ENCODE measurements at places on chromosomes 7 and 10.

DNA sequence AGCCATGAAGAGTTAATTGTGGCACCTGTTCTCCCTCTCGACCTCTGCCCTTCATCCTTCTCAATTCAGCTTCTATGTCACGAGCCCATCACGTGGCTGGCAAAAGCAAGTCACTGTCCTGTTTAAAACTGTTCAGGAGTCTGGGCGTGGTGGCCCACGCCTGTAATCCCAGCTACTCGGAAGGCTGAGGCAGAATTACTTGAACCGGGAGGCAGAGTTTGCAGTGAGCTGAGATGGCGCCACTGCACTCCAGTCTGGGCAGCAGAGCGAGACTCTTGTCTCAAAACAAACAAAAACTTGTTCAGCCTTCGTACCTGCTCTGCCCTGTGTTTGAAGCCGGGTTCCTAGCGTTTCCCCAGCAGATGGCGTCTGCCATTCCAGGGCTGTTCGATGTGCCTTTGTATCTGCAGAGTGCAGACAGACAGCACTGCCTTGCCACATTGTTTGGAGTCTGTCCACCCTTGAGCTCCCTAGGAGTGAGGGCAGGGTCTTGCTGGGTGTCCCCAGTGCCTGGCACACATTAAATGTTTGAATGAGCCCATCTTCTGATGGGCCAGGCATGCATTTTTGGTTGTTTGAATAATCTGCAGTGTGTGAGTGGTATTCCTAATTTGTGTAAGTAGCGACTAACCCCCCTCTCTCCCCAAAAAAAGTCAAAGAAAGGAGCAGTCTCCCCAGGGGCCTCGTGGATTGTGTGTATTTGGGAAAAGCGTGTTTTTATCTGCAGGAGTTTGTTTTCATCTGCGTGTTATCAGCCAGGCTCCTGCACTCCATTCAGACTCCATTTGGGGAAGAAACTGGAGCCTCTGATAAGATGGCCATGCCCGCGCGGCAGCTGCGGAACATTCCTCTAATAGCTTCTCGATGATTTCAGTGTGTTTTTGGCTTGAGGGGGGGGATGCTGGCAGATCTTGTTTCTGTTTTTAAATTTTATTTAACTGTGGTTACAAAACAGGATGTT, 61.2 kb downstream of the DNAJB6 start:
- DNase-seq: peak; percentile 34

- no peak for DNase-seq
These were observed 56.7 kb downstream of the ZMYND11 start for GRCh38 chr10:191703-192518.

DNA sequence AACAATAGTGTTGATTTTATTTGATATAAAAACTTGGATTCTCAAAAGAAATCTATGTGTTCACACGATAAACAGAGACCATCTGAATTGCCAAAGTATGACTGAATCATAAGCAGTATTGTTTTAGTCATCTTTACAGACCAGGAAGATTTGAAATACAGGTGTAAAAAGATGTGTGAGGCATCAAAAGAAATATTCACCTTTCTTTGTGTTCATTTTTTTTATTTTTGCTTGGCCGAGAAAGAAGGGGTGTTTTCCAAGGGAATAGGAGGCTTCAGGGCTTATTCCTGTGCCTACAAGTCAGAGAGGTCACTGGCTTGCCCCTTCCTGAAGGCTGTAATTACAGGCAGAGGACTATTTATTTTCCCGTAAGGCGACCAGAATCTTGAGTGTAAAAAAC, 37.3 kb downstream of the MET start:
- DNase-seq: no peak

DNA sequence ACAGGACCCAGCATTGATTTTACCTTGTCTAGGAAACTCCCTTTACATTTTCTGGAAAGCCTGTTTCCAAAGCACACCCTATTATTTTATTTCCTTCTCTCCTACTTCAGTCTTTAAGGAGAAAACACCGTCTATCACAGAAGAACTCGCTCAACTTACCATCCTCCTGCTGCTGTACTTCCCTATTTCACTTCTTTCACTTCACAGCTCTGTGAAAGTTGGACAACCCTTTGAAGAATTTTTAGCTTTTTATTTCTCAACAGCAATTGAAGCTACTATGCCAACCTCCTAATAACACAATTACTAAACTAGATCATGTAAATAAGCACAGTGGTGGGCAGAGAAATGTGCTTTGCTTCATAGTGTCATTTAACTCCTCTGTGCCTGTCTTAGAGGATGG, 166.5 kb downstream of the TFEC start:
- peak; percentile 25 for DNase-seq

GRCh38 chr7:146575903-146576302, 459.3 kb downstream of the CNTNAP2 start:
- no peak for DNase-seq

- DNase-seq: no peak
These were observed 66.5 kb upstream of the EN2 start for GRCh38 chr7:155391414-155391813.

GRCh38 chr10:101561068-101561915, 26.8 kb downstream of the POLL start:
- no peak for DNase-seq

DNA sequence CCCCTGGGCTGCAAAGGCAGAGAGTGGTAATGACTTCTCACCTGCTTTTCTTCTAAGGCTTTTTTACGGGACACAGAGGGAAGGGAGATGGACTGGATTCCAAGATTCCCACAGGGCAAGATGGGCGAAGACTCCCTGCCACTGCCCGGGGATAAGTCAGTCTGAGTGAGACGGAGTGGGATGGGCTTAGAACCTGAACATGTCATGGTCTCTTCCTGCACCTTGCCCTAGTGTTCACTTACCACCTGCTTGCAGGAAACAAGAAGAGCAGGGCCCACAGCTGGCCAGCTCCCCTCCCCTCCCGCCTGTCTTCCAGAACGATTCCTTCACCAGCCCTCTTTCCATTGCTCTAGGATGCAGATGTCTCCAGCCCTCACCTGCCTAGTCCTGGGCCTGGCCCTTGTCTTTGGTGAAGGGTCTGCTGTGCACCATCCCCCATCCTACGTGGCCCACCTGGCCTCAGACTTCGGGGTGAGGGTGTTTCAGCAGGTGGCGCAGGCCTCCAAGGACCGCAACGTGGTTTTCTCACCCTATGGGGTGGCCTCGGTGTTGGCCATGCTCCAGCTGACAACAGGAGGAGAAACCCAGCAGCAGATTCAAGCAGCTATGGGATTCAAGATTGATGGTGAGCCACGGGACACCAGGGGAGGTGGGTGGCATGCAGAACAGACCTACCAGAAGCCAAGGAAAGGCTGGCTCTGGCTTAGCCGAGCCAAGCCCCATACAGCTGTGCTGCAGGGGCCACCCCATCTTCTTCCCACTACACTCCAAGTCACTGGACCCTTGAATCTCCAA, 1.3 kb downstream of the SERPINE1 start:
- no peak for DNase-seq

DNA sequence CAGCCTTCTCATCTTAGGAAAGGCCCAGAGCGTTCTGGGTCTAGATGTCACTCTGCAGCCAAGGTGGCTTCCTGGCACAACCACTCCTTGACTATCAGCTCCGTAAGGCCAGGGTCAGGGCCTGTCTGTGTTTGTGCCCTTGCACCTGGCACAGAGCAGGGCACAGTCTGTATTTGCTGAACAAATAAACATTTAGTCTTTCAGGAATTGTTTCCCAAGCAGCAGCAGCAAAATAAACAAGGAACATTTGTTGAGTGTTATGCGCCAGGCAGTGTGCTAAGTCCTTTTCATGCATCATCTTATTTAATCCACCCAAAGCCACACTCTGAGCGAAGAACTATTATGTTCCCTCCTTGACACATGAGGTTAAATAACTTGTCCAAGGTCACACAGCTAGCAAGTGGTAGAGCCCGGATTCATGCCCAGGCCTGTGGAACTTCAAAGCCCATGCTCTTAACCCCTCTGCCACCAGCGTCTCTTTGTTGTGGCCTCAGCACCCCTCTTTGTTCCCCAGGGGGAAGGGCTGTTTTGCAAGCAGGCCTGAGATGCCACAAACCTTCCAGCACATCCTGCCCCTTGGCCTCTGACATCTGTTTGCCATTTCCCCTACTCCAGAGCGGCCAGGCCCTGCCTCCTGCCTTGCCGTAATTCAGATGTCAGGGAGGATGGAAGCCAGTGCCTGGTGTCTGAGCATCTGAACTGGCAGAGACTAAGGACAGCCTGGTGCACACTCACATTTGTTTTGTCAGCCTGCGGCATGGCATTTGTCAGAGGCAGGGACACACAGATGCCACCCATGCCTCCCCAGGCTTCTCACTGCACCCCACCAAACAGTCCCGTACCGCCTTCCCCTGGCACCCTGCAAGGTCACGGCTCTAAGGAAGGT, 325.8 kb upstream of the ZMIZ1 start:
- DNase-seq: no peak

DNA sequence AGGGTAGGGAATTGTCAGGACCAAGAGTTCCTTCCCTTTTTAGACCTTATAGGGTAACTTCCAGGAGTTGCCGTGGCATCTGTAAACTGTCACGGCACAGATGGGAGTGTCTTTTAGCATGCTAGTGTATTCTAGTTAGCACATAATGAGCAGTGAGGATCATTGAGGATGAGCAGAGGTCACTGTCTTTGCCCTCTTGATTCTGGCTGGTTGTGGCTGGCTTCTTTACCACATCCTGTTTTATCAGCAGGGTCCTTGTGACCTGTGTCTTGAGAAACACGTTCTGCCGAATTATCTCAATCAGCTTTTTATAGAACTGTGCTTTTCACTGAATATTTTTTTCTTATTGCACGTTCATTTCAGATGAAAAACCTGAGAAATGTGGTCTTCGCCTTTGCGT, 41.5 kb downstream of the MINPP1 start:
- DNase-seq: peak; percentile 83

DNA sequence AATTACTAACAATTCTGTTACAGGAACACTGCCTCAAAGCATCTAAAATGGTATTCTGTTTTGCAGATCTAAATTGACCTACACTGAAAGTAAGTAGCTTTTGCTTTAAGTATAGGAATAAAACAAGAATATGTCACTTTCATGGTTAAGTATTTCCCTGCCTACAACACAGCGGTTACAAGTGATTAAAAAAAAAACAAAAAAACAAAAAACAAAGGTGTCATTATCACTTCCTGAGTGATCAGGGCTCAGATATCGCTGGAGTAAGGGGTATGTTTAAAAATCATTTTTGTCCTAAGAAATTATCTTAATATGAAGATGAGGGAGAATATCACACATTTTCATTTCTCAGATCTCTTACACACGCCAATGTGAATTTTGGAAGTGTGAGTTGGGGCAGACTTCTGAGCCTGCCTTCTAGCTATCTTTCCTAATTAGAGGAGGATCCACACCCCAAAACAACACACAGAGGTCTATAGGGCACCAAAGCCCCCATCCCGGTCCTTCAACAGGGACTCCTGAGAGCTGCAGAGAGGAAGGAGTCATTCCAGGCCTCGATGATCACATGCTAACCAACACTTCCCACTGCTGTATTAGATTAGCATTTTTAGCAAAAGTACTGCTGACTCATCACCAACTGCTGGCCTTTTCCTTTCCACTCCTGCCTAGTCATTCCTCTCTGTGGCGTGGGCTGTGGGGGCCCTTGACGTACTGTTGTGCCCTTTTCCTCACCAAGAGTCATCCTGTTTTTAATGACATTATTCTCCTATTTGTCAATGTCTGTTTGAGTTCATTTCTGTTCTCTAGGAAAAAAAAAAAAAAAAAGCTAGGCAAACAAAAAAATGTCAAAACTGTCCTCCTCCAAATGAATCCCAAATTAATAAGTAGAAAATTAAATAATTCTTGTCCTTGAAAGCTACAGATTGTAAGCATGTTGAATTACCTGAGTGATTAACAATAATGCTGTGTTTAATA, 31.2 kb downstream of the PRTFDC1 start:
- peak; percentile 99 for DNase-seq

DNA sequence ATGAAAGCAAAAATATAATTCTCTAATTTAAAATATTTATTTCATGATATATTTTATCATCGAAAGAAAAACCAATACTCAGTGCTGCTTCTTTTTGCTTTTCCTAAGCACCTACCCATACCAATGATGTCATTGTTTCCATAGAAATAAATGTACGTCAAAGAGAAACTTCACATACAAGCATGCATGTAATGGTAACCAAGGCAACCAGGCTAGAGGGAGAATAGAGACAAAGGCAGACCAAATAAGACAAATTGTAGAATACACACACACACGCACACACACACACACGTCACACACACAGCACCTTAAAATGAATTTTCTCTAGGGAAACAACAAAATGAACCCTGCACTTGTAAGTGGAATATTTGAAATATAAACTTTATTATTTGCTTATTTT, 75.5 kb downstream of the MACC1 start:
- DNase-seq: no peak

DNA sequence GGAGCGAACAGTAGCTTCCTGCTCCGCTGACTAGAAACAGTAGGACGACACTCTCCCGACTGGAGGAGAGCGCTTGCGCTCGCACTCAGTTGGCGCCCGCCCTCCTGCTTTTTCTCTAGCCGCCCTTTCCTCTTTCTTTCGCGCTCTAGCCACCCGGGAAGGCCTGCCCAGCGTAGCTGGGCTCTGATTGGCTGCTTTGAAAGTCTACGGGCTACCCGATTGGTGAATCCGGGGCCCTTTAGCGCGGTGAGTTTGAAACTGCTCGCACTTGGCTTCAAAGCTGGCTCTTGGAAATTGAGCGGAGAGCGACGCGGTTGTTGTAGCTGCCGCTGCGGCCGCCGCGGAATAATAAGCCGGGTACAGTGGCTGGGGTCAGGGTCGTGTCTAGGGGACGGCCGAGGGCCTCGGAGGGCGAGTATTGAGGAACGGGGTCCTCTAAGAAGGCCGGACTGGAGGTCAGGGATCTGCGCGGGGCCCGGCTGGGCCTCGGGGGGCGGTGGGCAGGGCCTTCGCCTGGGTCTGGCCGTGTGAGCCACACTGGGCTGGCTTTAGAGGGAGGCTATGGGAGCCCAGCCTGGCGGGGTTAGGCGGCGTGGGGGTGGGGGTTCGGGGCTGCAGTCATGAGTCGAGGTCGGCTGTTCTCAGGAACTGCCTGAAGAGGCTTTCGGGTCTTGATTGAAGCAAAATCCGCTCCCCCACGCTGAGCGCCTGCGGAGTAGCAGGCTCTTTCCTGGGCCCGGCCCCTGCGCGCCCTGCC, at the start of gene CDK1:
Gene CDK1, plus strand, starts transcription at position 265 of the 757 bp plus-strand sequence. CDS start 1,688 bp downstream, outside the sequence.
- peak; percentile 98 for DNase-seq

DNA sequence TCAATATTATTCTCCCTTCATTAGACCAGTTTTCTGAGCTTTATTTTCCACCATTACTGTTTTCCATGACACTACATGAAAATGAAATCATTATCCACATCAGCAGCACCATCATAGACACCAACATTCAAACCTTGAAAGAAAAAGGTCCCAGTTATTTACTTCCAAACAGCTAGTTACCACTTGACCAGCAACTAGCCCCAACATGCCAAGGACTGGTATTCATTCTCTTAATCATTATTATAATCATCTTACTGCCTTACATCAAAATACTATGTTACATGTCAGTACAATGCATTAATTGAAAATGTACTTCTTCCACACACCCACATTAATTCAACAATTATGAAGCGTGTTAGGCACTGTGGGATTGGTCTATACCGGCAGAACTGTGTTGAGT, 199.4 kb downstream of the TSPAN12 start:
- DNase-seq: no peak

Data from suppressor macrophage (primary cell).